Stimulated activated CD8-positive, alpha-beta memory T cell treated with anti-CD3 and anti-CD28 coated beads, Interleukin-4, amount 100 ng/mL, for 4 hours (primary cell): ENCODE measurements at places on chromosomes 3 and 15.

- no peak for DNase-seq
Measured at GRCh38 chr3:136277634-136278033, 27.5 kb downstream of the PCCB start.

GRCh38 chr15:82986442-82986780 lies 401 bp downstream of the RAMAC start:
- DNase-seq = no peak

DNA sequence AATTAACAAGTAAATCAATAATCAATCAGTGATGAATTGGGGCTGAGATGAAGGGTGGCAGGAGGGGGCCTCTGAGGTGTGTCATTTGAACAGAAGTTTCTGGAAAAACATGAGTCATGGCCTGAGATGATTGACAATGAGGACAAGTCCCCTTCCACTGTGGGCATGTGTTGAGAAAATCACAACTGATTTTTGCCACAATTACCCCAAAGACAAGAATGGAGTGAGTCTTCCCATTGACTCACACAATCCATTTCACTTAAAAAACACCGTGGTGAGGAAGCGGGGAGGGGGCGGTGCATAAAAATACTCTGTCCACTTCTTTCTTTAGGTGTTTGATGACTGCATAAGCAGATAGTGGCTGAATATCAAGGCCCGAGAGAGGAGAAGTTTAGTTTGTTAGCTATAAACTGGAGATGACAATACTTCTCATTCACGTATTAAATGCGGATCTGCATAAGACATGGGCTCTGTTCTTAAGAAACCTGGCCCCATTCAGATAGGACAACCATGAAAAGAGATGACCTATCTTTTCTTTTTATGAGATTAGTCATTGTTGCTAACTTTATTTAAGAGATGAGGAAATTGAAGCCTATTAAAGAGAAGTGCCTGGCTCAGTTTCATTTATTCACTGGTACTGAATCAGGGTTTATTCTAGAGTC lies 34.7 kb downstream of the SHC4 start:
- no peak for DNase-seq

- DNase-seq = no peak
Measured at GRCh38 chr3:52787246-52787645, 7.3 kb upstream of the ITIH3 start.

DNA sequence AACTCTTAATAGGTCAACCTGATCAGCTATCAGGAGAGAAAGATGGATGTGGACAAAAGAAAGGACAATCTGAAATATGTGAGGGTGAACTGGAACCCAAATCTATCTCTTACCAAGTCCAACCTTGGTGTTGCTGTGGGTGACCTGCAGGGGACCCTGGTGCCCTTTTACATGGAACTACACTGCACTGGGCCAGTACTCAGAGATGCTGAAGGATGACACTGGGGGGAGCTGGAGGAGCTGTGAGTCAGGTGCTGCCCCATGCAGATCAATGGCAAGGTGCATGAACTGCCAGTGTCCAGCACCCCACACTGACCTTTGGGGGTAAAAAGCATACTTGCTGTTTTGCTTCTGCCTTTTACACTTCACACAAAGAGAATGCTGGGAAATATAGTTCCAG lies 55.6 kb upstream of the TBC1D5 start:
- no peak for DNase-seq

DNA sequence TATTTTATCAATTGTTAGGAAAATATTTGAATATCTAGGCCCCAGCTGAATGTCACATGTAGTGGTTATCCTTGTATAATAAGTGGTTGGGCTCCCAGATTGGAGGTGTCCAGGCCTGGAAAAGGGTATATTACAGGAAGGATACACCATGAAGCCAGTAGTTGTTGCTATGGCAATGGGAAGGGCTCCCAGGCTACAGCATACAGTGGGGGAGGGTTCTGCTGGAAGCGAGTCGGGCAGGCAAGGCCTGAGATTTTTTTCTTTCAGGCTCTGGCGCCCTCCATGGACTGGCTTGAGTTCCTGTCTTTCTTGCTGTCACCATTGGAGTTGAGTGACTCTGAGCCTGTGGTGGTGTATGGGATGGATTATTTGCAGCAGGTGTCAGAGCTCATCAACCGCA lies 8.9 kb downstream of the ECE2 start:
- no peak for DNase-seq
